ENCODE measurements at places on chromosomes 11 and 22. TPM values are rescaled to one million over a fixed set of nuclear protein-coding genes. Genes with fewer than 3 reads are reported as not detected.

DNA sequence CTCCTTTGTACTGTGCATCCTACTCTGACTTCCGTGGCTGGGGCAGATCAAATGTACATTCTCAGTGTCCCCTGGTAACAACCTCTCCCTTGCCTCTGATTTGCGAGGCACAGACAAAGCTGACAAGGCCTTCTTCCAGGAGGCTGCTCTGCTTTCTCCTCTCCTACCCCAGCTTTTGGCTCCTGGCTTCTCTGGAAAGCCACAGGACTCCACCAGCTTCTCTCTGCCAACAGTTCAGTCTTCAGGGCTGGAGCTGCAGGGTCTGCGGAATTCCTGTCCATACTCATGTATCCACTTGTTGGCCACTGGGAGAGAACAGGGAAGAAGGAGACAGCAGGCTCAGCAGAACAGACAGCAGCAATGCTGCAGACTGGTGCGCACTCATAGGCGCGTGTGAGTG is 44.4 kb downstream of the P4HA3 start:
- no peaks in the 10 kb centered on the region for H3K4me1 ChIP-seq
- H3K27me3 ChIP-seq: no peaks in the 10 kb centered on the region
- DNase-seq: no peak

Gene CHADL
- not detected for total RNA-seq

DNA sequence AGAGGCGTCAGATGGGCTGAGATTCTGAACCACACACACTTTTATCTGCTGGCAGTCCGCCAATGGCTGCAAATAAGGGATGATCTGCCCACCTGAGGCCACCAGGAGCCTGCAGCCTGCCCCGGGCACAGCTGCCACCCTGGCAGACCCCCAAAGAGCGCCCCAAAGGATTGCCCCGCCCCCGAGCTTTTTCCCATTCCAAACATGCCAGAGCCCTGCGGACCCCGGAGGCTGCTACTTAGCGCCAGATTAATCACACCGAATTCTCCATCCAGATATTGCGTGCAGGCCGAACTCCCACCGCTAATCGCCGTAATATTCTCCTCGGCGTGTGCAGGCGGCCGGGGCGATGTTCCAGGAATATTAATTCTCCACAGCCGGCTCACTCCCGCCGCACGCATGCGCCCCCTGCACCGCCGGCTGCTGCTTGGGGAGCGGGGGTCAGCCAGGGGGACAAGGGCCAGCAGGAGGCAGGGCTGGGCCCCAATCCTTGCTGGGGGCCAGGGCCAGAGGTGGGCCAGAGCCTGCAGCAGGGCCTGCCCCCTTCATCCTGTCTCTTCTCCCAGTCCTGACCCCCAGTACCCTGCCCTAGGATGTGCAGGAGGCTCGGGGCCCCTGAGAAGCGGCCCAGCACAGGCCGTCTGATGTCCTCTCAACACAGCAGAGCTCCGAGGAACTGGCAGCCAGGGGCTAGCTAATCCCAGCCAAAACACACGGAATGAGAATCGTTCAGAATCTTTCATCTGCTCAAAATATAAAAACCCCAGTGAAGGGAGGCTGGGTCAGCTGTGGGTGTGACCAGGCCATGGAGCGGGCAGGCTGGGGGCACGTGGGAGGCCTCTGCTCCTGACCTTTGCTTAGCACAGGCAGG is 19.5 kb upstream of the TCF20 start:
- no peak overlapping the region for H3K27ac ChIP-seq
- no peaks in the 10 kb centered on the region for H3K27me3 ChIP-seq
- no peak for DNase-seq
- H3K4me1 ChIP-seq: peaks cover 6% of the 10 kb centered on the region

Gene IL17REL
- total RNA-seq: not detected
